ENCODE measurements at places on chromosomes 2 and 18.

DNA sequence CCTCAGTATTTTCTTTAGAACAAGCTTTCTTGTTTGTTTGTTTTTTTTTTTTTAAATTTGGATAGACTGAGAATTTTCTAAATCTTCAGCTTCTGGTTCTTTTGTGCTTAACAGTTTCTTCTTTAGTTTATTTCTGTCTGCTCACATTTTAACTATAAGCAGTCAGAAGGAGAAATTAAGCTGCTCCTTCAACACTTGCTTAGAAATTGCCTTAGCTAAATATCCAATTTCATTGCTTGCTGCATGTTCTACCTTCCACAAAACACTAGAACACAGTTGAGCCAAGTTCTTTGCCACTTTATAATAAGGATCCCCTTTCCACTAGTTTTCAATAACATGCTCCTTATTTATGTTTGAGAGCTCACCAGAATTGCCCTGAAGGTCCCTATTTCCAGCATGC, 57.7 kb downstream of the NBEAL1 start:
- DNase-seq: no peak

DNA sequence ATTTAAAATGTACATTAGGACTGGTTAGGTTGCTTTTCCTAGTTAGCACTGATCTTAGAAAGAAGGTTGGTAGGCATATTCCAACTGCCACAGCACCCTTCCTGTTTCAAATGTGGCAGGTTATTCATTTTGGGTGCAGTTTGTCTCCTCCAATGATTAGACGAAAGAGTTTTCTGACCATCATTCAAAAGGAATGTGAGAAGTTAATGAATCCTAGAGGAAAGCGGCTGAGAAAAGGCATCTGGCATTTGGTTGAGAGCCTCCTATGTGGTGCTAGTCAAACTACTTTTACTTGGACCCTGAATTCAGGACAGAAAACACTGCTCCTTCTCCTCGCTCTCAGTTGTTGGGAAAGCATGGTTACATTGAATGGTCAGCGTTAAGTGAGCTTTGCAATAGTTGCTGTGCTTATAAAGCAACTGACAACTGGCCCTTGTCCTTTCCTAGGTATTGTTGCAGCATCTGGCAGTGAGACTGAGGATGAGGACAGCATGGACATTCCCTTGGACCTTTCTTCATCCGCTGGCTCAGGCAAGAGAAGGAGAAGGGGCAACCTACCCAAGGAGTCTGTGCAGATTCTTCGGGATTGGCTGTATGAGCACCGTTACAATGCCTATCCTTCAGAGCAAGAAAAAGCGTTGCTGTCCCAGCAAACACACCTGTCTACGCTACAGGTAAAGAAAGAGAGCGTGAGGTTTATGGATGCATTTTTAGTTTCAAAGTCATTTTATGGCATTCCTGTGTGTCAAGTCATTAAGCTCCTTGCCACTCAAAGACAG, 6.1 kb downstream of the TGIF1 start:
- DNase-seq: no peak

DNA sequence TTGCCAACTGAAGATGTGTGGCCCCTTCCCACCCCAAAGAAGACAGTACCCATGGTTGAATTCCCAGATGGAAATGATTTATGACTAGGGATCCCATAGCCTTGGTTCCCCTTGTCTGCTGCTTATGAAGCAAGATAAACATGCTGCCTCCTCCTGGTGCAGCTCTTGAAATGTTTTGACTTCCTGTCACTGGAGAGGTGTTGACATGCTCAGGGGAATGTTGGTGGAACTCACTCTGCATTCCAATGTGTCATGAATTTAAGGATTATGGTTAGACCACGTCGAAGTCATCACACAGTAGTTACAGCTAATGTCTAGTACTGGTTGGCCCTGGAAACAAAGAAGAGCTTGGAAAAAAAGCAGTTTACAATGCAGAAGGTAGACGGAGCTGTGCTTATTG, 69.0 kb upstream of the FAM110C start:
- DNase-seq: no peak

DNA sequence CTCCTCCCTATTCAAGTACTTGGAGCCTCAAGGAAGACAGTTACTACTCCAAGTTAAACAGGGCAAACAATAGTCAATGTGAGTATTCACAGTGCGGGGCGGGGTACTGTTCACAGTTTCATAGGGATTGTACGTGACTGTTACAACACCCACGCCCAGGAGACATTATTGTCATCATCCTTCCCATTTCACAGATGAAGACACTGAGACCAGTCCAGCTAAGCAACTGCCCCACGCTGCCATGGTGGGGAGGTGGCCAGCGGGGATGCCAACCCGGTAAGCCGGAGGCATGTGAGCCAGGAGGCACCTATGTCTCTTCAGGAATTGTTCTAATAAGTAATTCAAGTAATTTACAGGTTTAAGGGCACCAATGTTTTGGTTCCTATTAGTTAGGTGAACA, 982 bp downstream of the HJURP start:
- DNase-seq: no peak

GRCh38 chr2:178827739-178828485, 20.7 kb upstream of the TTN start:
- DNase-seq: no peak

GRCh38 chr2:214484701-214485100, 73.8 kb downstream of the VWC2L start:
- DNase-seq: no peak

DNA sequence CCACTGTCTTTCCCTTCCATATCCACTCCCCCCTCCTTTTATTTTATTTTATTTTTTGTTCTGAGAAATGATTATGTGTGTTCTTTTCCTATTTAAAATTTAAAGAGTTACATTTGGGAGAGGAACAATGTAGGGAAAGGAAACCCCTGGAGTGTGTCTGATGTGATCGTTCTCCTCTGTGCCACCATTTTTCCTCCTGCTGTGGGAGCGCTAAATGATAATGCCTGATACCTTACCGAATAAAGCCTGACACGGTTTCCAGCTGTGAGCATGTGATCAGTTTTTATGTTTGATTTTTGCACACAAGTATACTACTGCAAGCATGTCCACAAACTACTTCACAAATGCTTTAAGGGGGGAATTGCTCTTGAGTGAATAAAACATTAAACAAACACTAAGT, 317.8 kb upstream of the FANCL start:
- DNase-seq: no peak

DNA sequence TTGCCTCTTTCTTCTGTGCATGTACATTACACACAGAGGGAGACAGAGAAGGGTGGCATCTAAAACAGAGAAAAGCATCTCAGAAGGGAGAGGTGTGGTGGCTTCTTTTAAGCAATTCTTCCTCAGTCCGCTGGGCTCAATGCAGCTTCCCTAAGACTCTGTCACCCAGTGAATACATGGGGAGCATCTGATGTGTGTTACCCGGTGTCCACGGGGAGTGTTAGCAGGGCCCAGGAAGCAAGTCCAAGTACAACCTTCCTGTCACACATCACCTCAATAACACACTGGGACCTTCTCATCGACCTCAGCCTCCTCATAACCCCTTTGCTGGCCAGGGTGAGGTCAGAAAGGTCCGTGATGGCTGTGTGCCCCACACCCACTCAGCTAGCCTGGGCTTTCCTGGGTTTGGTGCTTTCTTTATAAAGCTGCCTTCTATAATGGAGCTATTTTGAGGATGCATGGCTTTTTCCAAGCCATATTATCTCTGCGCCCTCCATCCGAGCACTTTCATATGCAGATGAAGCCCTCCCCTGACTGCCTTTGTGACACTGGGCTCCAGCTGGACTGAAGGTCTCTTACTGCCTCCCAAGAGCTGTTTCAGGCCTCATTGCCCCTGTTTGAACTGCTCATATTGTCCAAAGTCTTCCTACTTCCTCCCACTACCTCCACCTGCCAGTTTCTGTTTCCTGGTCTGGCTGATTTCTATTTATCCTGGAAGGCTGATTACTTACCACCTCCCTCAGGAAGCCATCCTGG, 21.4 kb downstream of the TNFRSF11A start:
- DNase-seq: no peak

GRCh38 chr2:18891600-18892345, 302.4 kb upstream of the NT5C1B start:
- DNase-seq: no peak

DNA sequence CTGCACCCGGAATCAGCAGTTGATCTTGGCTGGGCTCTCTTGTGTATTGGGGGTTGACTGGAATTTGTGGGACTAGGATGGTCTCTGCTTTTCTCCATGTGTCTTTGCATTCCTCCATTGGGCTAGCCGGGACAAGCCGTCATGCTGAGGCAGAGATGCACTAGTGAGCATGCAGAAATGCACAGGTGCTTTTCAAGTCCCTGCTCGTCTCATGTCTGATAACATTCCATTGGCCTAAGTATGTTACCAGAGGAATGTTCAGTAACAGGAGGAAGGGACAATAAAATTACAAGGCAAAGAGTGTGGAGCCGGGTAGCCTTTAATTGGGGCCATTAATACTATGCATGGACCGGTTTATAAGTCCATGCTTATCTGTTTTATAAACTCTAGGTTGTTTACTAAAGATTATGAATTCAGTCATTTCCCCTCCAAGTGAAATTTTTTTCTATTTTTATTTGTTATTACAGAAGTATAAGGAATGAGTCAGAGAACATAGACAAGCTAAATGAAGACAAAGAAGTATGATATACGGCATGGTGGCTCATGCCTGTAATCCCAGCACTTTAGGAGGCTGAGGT, 24.4 kb upstream of the AAK1 start:
- no peak for DNase-seq

DNA sequence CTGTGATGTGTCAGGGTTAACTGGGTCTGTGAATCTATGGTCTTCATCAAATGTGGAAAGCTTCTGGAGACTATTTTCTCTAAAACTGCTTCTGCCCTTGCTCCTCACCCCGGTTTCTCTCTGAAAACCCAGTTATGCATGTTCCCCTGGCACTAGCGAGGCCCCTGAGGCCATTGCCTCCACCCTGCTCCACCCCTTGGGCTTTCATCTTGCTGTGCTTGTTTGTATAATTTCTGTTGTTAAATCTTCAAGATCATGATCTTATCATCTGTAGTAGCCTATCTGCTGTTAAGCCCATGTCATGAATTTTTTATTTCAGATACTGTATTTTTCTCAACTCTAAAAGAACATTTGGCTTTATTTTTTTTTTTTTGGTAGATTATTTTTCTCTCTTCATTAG, 14.9 kb upstream of the ANO7 start:
- DNase-seq: no peak

GRCh38 chr2:23745726-23746105, 181.2 kb downstream of the ATAD2B start:
- DNase-seq: no peak

DNA sequence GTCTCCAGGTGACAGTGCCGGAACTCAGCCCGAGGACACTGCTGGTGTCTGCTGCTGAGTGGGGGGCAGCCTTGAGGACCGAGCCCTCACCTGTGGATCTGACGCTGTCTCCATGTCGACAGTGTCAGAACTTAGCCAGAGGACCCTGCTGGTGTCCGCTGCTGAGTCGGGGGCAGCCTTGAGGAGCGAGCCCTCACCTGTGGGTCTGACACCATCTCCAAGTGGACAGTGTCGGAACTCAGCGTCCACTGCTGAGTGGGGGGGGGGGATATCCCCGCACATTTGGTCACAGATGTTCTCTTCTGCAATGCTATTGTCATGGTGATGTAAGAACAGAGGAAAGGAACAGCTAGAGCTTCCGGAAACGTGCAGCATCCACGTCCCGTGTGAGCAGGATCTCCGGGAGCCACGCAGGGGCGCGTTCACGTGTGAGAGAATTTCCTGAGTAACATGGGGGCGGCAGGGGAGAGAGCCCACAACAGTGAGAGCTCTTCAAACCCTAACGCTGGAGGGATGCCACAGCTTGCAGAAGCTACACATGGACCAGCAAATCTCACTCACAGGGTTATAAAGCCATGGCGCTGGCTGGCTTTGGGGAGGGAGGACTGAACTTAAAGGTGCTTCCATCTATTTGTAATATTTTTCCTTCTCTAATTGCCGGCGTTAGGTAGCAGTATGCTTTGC, 250.7 kb upstream of the SALL3 start:
- no peak for DNase-seq

- DNase-seq: peak; percentile 27
Observed at GRCh38 chr2:206392118-206392517, 51.2 kb upstream of the ADAM23 start.

GRCh38 chr2:72394541-72395070, 246.9 kb upstream of the CYP26B1 start:
- no peak for DNase-seq

- no peak for DNase-seq
Observed at GRCh38 chr2:48545244-48545643, 15.3 kb downstream of the STON1 start.

GRCh38 chr2:57370882-57371585, 675.6 kb upstream of the VRK2 start:
- DNase-seq: no peak

DNA sequence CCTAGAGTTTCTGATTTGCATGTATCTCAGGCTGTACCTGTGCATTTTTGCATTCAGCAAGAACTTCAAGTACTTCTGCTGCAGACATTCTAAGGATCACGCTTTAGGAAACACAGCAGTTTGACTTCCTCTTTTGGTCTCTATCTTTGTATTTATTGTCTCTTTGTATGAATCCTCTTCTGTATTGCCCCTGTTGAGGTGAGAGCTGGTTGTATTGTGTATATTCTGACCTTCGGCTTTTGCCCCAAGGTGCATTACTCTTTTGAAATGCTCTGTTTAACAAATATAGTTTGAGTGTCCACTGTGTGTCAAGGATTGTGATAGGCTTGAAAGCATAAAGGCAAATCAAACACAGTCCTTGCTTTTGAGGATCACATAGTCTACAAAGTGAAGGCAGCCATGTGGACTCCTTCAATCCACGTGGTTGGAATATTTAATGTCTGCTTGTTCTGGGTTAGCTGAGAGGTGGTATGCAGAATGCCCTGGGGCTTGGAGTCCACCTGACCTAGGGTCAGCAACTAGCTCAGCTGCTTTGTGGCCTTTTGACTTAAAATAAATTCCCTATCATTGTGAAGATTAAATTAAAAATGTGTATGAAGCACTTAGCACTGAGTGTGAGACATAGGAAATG, 108.1 kb downstream of the LYPD6 start:
- DNase-seq: no peak

- DNase-seq: no peak
Observed at GRCh38 chr2:128262315-128263253, 56.1 kb downstream of the HS6ST1 start.

GRCh38 chr2:85915606-85916303, 27.0 kb upstream of the ST3GAL5 start:
- no peak for DNase-seq

GRCh38 chr2:199999166-199999565, 43.8 kb downstream of the MAIP1 start:
- DNase-seq: no peak

DNA sequence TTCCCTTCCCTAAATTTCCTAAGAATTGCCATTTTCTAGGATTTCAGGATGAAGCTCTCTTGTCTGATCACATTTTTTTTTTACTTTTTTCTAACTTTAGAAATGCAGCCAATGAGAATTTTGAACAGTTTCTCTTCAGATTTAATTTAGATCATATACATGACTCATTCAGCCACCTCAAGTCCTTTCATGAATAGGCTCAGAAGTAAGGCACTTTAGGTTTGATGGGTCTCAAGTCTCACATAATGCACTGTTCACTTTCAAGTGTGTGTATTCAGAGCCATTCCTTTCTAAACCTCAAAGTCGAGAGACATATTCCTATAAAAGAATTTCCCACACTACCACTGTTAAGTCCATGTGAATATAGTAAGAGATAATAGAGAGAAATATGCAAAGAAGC, 614.1 kb upstream of the VRK2 start:
- DNase-seq: no peak

Data from GM12891 (cell line).